Iris pigment epithelial cell (primary cell): ENCODE measurements at places on chromosomes 16 and 17.

GRCh38 chr16:53960954-53961616 is 257.1 kb downstream of the FTO start:
- DNase-seq = no peak

DNA sequence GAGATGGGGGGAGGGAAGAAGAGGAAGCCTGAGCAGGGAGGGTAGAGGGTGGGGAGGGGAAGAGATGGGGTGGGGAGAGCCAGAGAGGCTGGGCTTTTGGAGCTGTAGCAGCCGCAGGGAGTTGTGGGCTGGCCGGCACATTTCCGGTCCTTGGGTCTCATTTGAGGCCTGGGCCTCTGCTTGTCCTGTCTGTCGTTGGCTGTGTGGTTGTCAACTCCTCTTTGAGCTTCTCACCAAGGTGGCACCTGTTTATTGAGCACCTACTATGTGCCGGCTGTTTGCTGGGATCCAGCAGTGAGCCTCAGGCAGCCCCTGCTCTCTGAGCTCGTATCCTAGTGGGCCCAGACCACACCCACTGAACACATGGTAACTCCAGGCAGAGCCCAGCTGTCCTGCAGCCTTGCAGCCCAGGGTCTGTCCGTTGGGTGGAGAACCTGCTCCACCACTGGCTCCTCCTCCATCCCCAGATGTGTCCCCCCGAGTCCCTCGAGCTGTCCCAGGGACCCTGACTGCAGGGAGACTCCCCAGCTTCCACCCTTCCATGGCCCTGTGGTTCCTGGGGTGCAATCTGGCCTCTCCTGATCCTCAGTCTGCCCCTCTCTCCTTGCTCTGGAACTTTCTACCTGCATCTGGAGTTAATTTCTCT is 164.9 kb downstream of the IRF8 start:
- no peak for DNase-seq

- DNase-seq = no peak
Observed at GRCh38 chr17:33052856-33053255, 61.2 kb downstream of the SPACA3 start.

- no peak for DNase-seq
Observed at GRCh38 chr17:47287068-47287467, 33.4 kb downstream of the ITGB3 start.

DNA sequence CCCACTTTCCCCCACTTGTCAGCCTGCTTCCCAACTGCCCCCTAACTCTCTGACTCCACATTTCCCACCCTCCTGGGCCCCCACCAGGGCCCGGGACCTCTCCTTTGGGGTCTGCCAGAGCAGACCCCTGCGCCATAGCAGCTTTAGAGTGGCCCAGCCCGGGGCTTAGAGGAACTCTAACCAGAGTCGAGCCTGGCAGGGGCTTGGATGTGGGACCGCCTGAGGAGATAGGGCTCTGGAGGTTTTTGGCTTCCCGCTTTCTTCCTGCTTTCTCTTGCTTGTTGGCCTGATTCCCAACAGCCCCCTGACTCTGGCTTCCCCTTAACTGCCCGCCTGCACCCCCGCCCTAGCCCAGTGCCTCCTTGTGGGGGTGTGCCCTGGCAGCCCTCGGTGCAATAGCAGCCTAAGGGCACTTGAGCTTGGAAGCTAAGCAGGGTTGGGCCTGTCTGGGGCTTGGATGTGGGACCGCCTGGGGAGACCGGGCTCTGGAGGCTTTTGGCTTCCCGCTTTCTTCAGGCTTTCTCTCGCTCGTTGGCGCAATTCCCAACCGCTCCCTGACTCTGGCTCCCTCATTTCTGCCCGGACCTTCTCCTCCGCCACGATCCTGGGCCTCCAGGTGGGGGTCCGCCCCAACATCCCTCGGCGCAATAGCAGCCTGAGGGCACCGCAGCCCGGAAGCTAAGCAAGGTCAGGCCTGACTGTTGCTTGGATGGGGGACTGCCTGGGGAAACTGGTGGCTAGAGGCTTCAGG is 2292.0 kb downstream of the TP53TG3F start:
- no peak for DNase-seq

GRCh38 chr17:78166416-78166815 is 2.0 kb upstream of the SYNGR2 start:
- DNase-seq = no peak

DNA sequence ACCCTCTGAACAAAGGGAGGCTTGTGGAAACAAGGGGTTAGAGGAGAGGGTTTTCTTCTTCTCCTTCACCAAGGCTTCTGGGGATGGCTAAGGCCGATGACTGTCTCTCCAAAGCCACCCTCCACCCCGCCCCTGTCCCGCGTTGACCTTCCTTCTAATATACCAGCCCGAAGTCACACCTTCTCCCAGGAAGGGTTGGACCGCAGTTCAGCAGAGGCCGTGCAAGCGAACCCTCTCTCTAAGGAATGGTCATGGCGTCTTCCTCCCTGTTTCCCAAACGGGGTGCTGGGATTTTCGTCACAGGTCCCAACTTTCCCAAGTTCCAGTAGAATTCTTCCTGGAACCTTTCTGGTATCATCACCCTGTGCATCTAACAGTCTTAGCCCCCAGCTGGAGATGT is 49.4 kb downstream of the FZD2 start:
- no peak for DNase-seq

DNA sequence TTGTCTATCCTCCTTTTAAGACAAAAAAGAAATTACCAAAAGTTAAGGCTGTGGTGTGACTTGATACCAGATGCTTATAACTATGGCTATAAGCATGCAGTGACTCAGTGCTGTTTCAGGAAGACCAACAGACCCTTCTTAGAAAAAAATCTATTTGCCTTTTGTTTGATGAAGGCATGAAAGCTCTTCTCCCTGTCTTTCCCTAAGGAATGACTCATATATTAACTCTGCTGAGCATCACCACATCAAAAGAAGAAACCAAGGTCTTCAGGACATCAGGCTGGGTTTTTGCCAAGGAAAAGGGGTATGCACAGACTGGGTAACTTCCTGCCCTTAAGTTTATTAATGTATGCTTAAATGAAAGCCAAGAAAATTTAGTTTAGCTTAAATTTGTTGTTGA is 47.1 kb downstream of the VMP1 start:
- DNase-seq = peak; percentile 97

DNA sequence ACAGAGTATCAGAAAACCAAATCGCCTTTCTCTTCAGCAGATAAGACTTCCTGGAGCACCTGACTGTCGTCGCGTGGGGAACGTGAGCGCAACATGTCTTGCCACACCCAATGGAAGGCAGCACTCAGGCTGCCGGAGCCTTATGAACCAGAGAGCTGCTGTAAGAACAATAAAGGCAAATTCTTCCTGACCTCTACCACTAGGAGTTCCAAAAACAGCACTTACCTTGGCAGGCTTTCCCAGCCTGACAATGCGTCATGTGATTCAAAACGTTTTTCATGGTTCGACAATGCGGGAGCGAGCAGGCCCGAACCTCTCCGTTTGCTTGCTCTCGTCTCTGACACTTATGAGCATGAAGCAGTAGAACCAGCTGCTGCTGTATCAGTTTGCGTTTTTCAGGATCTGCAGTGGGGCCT is 75.8 kb upstream of the TRAP1 start:
- no peak for DNase-seq

GRCh38 chr16:14353340-14353739 is 276.7 kb downstream of the PARN start:
- no peak for DNase-seq

DNA sequence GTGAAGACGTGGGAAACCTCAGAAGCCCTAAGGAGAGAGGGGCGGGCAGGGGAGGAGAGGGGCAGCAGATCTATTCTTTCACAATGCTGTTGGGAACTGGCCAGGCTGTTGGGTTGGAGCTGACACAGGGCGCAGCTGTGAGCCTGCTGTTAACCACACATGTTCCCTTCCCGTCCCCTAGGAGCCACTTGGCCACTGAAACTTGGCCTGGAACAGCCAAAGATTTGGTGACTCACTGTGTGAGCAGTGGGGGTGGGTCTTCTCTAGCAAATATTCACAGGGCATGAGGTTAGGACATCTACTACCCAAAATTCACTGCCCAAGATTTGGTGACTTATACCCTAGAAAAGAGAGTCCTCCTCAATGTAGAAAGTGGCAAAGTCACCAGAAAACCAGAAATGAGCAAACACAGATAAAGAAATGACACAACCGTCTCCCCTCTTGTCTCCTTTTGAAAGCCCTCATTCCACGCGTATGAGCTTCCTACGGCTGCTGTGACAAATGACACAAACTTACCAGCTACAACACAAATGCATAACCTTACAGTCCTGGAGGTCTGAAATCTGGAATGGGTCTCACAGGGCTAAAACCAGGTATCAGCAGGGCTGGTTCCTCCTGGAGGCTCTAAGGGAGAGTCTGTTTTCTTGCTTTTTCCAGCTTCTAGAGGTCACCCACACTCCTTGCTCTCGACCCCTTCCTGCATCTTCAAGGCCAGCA is 6.3 kb downstream of the TBC1D16 start:
- peak; percentile 64 for DNase-seq
